ENCODE measurements at places on chromosomes 6 and 20.

DNA sequence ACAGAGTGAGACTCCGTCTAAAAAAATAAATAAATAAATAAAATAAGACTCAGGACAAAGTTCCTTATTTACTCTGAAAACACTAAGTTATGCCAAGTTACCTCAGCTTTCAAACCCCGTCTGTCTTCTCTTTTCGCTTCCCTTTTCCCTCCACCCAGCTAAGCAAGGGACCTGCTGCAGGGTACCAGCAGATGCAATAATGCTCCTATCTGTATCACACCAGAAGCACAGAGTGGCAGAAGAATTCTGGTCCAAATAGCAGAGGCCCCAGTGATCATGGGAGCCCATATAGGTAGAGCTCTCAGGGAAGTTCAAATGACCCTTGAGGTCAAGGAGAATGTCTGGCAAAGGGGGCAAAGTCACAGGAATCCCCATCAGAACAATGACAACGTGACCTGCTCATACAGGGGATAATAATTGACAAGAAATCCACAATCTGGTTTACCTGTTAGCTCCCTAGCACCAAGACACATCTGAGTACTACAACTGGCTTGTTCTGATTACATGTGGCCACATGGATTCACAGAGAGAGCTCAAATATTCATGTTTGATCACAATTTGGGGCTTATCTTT, 8.7 kb downstream of the GCM1 start:
- DNase-seq: no peak

DNA sequence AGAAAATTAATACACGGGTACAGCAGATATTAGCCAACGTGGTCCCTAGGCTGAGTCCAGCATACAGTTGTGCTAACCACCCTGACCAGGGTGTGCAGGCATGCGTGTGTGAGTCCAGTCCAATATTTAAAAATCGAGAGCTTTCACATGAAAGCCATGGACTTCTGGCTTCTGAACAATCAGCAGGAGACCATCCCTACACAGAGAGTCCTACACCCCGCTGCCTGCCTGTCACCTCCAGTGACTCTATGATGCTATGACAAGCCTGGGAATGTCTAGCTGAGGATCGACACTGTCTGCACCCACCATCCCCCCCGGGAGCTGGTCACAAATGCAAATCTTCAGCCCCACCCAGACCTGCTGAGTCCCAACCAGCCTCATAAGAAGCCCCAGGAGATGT, 7.9 kb downstream of the ACSS1 start:
- DNase-seq: no peak

- peak; percentile 83 for DNase-seq
These were observed 7.9 kb downstream of the CALHM4 start for GRCh38 chr6:116561377-116562018.

DNA sequence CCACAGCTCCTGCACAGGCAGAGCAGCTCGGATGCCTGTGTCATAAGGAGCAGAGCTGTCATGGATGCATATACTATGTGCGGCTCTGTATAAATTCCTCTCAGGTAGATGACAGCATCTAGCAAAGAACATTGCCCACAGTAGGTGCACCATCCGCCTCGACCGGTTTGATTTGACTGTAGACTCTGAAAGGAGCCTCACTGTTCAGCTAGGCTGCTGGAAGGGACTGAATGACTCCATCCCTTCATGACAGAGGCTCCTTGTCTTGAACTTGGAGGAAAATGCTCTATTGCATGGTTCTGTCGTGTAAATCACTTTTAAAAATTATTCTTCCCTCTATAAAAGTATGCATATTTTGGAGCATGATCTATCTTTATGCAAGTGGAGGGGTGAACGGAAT, 128.8 kb upstream of the QKI start:
- no peak for DNase-seq

GRCh38 chr6:90315354-90315950, 18.8 kb upstream of the BACH2 start:
- DNase-seq: peak; percentile 11

DNA sequence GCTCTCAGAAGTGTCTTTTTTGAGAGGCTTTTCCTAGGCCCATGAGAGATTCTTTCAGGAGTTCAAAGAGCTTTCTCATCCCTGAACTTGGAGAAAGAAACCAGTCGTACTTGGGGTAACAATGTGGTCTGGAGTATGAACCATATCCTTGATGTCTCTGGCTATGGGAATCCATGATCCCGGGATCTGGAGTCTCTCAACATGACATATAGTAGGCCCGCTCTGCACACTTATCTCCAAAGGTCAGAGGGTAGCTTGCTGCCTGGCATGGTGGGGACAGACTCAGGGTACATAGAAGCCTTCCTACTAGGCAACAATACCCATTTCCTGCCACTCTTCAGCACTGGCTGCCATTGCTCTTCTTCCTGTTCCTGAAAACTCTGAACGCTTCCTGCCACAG, 42.2 kb upstream of the NFATC2 start:
- no peak for DNase-seq

DNA sequence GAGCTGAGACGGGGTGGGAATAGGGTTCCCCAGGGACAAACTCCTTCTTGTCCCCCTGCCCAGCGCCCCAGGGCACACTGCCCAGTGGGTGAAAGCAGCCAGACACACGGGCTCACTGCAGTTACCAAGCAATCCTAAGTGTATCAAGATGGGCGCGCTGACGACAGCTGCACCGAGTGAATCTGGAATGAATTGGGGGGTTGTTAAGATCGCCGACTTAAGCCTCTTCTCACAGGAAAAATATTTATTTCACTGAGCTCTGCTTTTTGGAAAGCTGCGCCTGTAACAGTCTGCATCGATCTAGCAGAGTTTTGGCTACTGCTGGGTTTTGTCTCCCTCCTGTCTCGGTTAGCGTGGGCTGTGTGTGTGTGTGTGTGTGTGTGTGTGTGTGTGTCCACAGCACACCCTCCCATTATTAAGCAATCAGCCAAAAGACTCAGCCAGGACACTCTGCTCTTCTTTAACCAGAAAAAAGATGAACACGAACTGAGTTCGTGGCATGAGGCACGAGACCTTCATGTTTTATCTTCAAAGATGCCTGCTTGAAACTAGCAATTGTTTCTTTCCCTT, 35.9 kb downstream of the RIPOR3 start:
- DNase-seq: no peak

DNA sequence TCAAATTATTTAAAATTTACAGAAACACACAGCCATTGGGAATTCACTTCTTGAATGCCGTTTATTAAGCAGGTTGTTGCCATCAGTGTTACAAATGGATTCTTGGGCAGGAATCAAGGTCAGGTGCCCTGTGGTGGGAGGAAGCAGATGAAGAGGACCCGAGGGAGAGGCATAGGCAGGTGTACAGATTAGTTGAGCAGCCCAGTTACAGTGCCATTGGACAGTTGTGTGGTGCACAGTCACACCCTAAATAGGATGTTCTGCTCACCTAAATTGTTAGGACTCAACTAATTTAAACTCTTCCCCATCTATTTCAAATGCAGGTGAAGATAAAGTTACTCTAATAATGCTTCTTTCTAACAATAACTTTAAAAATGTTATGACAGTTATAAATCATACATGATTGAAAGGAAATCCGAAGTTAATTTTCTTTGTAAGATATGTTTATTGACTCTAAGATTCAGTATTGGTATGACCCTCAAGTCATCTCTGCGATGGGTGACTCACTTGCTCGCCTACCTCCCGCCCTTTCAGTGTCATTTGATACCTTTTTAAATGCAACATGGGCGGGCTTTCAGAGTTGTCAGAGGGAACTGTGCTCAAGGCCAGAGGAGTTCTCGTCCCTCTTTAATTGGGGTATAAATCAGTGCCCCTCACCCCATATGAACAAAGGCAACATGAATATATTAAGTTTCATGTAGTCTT, 35.1 kb downstream of the DSE start:
- no peak for DNase-seq
